ENCODE measurements at places on chromosomes 13 and 19.

- DNase-seq = no peak
Measured at GRCh38 chr13:28586439-28587173, 72.3 kb upstream of the POMP start.

DNA sequence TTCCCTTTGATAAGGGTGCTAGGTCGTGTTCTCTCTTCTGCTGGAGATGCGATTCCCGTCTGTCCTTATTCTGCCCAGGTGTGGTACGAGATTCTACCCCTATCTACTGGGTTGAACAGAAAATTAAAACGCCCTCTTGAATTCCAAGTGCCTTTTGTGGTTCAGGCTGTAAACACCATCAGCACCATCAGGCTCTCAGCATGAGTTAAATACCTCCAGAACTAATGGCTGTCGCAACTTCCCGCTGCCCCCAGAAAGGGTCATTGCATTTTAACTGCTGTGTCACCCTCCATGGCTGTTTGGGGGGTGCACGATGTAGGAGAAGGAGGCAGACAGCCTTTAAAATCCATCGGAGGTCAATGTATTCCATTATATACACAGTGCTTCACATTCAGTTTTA lies 177.4 kb downstream of the OXGR1 start:
- no peak for DNase-seq

DNA sequence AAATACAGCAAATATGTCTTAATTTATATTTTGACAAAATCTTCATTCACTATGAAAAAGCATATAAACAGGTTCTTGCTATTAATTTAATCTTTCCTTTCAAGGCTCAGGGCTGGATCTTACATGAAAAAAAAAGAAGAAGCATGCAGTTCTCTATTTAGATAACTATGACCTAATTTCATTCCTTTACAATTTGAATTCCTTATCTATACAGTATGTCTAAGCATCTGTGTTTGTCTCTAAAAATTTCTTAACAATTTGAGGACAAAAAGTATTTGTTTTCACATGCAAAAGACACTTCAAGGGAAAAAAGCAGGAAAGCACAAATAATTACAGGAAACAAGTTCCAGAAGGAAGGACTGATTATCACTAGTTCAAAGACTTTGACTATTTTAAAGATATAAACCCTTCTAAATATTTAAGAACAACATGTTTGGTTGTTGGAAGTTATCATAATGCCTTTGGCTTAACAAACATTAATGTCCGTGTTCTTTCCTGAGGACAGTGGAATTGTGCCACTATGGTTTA lies 157.5 kb downstream of the TBC1D4 start:
- DNase-seq = no peak

DNA sequence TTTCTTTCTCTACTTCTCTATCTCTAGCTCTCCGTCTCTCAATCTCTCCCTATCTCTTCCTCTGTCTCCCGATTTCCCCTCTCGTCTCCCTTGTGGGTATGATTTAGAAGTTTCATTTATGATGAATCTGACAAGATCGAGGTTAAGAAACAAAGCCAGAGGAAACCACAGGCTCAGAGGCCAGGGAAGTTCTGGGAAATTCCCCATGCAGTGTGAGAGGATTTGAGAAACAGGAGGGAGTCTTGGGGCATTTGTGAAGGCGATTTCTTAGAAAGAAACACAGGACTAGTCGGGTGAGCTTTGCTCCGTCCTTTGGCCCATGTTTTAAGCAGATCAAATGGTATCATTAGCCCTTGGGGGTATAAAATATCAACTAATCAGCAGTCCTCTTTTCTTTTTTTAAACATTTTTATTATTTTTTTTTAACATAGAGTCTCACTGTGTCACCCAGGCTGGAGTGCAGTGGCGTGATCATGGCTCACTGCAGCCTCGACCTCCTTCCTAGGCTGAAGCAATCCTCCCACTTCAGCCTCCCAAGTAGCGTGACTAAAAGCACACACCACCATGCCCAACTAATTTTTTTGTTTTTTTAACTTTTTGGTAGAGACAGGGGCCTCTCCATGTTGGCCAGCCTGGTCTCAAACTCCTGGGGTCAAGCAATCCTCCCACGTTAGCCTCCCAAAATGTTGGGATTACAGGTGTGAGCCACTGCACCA lies 25.8 kb downstream of the TNFSF9 start:
- DNase-seq = no peak

DNA sequence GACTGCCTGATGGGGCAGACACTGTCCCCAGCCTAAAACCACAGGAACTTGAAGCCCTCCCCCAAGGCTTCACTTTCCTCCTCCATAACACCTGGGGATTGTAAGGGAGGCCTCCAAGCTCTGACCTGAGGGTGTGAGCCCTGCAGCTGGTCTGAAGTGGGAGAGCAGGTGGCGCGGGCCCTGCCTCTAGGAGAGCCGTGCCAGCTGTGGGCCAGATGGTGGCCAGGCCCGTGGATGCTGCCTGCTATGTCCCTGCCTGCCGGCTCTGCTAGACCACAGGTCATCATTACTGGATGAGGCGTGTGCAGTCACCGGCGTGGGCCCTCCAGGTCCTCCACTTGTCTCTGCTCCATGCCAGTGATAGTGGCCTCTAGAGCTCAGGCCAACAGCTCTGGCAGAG lies 3.5 kb upstream of the KLHL26 start:
- DNase-seq = no peak

DNA sequence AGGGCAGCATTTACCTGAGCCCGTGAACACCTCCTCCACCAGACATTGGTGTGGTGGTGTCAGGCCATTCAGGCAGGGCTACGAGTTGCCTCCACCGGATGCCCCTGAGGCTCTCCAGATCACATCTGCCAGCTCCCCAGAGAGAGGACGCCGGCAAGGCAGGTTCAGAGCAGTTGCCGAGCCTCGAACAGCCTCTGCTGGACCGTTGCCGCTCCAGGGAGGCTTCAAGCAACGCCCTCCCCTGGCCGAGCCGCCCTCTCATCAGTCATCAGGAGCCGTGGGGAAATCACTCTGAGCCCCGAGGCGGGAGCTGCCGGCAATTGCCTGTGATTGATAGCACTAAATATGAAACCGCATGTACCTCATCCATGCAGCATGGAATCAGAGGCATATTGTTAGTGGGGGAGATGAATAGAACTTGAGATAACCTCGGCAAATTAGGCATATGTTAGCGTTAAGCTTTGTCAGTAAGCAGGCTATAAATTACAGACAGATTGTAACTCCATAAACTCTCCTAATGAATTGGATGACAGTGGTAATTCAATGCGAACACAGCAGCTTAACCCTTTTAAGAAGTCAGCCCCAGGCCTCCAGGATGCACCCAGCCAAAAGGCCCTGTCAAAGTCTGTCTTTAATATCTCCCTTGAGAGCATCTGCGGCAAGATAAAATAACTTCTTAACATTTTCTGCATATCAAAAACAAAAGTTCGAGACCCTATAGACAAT lies 29.8 kb upstream of the SPACA7 start:
- DNase-seq = peak; percentile 20

- peak; percentile 78 for DNase-seq
Measured at GRCh38 chr19:56080669-56081401, 40.3 kb downstream of the ZNF787 start.

DNA sequence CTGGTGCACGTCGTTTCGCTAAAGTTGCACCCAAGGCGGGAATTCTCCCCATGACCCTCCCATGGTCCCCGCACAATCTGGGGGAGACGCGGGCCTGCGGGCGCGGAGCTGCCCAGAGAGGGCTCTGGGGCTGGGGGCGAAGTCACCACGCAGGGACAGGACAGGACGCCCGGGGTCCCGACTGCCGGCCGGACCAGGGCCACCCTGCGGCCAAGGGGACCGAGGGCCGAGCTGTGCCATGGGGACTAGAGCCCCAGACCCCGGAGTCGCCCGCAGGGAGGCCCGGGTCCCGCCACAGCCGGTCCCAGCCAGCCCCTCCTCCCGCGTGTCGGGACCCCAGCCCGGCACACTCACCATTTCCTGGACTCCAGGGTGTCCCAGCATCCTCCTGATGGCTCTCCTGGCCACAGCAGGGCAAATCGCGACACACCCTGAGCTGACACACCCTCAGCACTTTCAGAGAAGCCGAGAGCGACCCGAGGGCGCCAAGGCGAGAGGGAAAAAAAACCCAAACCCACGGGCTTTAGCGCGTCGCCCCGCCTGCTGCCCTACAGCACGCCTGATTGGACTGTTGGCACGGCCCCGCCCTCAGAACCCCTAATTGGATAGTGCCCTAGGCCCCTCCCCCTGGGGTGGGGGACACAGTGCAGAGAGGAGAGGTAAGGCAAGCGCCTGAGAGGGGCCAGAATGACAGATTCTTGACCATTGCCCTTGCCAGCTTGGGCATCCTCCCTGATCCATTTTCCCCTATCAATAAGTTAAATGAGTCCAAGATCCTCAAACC lies 28.6 kb downstream of the ZNF44 start:
- DNase-seq = no peak

DNA sequence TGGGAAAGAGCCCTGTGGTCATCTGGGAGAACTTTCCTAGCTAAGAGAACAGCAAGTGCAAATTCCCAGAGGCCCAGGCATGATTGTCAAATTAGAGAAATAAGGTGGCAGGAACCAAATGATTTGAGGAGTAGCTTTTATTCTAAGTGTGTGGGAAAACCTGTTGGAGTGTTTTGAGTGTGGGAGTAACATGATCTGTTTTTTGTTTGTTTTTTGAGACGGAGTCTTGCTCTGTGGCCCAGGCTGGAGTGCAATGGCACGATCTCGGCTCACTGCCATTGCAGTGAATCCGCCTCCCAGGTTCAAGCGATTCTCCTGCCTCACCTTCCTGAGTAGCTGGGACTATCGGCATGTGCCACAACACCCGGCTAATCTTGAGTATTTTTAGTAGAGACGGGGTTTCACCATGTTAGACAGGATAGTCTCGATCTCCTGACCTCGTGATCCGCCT lies 2.4 kb downstream of the SAE1 start:
- no peak for DNase-seq

DNA sequence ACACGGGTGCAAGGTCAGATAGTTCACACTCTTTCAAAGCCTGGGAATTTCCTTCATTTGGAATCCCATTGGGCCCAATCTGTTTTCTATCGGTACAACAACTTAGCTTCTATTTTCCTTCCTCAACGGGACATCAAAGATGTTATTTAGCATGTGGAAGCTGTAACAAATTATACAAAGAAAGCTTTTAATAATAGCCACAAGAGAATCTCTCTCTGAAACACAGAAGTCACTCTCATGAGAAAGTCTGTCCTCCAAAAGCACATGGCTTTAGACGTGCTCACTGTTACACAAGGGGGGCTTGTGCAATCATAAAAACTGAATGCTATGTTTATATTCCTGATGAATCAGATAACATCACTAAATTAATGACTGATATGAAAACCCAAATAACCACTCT lies 28.9 kb upstream of the CYSLTR2 start:
- no peak for DNase-seq

DNA sequence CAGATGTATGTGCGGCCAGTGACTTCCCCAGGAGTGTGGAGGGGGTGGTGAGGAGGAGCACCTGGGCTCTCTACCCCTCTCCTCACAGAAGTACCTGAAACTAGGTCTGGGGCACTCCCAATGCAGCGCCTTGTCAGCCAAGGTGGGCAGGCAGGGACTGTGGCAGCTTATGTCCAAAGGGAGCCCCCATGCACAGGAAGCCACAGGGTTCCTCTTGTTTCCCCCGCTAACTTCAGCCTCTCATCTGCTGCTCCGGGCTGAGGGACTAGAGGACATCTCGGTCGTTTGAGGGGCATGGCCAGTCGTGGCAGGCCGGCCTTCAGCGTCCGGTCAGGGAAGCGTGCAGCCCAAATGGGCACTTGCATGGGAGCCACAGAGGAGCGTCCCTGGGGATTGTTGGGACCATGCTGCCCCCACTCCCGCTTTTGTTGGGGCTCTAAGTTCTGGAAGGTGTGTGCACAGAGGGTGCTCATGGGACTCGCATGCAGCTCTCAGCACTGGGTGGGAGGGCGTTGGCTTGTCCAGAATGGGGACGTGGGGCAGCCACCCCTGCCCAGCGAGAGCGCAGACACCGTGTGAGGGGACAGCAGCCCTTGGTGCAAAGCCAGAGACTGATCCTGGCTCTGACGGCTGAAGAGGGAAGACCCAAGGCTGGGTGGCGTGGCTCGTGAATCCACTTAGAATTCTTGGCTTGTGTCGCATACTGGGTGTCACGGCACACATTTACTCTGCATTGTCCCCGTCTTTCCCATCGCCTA lies 16.6 kb upstream of the NPAS1 start:
- no peak for DNase-seq

GRCh38 chr13:92321174-92321573 lies 905.4 kb upstream of the GPC6 start:
- DNase-seq = no peak

DNA sequence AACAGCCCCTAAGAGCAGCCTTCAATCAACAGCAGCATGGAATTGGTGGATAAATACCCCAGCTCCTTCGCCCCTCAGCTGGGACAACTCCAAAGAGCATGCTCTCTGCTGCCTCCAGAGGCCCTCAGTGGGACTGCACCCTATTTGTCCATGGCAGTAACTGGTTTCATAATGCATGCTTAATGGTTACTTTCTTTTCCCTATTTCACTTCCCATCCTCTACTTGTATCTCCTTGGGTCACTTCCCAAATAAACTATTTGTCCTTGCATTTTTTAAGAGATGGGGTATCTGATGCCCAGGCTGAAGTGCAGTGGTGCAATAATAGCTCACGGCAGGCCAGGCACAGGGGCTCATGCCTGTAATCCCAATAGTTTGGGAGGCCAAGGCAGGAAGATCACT lies 13.5 kb upstream of the TPM4 start:
- DNase-seq = peak; percentile 84

DNA sequence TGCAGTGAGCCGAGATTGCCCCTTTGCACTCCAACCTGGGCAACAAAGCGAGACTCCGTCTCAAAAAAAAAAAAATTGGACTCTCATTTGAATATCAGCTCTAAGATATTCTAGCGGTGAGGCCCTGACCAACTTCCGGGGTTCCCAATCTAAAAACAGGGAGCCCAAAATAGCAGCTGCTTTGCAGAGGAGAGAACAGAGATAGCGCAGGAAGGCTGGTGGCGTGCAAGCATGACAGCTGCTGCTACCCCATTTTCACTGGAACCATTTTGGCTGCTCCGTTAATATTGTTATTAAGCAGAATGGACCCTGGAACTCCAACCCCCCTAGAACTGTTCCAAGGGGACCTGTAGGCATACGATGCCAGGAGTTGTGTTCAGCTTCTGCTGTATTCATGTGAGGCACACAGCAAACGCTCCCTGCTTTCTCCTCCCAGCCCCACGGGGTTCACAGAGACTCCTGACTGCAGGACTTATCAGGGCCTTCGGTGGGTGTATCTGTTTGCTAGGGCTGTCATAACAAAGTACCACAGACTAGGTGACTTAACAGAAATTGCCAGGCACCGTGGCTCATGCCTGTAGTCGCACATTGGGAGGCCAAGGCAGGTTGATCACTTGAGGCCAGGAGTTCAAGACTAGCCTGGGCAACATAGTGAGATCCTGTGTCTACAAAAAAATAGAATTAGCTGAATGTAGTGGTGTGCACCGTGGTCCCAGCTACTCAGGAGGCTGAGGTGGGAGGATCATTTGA lies 11.5 kb downstream of the STXBP2 start:
- no peak for DNase-seq

GRCh38 chr13:81762449-81762848 lies 1421.5 kb upstream of the SPRY2 start:
- no peak for DNase-seq

GRCh38 chr19:6577476-6578125 lies 13.3 kb downstream of the CD70 start:
- DNase-seq = no peak
